CD4-positive, alpha-beta T cell treated with Interleukin-2 at 100 ng/mL for 4 hours (primary cell): ENCODE measurements at places on chromosomes 5 and 9.

DNA sequence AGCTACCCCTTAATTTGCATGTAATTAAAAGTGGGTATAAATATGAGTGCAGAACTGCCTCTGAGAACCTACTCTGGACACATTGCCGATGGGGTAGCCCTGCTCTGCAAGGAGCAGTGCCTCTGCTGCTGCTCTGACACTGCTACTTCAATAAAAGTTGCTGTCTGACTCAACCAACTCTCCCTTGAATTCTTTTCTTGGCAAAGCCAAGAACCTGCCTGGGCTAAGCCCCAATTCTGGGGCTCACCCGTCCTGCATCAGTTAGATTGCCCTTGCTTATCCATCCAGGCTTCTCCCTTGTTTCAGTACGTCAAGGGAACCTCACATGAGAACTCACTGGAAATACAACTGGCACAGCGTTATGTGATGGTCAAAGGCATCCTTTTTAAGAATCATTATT is 44.1 kb downstream of the FBXL7 start:
- DNase-seq: no peak

DNA sequence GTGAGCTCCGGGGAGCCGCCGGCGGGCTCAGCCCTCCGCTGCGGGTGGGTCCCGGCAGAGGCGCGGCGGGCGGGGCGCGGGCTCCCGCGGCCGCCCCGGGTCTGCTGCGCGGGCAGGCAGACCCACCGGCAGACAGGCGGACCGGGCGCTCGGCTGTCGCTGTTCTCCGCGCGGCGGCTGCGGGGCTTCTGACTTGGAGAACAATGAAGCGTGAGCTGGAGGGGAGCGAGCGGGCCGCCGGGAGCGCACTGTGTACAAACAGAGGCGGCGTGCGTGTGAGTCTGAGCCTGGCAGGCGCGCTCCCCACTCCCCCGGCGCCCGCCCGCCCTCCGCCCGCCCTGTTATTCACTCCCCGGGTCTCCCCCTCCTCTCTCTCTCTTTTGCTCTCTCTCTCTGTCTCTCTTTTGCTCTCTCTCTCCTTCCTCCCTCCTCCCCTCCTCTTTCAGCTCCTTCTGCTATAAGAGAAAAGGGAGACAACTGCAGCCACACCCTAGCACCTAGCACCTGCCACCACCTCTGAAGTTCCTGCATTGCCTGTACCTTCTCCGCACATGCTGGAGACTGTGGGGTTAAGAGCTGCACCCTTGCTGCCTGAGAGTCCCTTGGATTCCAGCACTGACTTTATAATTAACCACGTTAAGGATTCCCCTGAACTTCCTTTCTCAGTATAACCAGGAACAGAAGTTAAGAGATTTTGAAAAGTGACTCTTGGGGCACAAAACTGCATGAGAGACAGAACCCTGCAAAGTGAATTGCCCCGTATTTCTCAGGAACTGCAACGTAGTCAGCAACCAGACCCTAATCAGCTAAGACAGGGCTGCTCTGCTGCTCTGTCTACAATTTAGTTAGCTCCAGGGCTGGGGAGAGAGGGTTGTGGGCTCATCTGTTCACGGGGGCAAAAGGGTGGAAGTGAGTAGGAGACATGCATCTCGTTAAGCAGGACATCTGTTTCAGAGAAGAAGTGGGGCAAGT is at the start of gene EDIL3:
Gene EDIL3 (minus strand): TSS at position 277 of the 972 bp plus-strand sequence. CDS start 506 bp downstream, outside the sequence.
- no peak for DNase-seq

- no peak for DNase-seq
These were observed 139.6 kb downstream of the SPATA31D1 start for GRCh38 chr9:82128011-82128696.

GRCh38 chr9:4301296-4301695 is 1.4 kb upstream of the GLIS3 start:
- no peak for DNase-seq

DNA sequence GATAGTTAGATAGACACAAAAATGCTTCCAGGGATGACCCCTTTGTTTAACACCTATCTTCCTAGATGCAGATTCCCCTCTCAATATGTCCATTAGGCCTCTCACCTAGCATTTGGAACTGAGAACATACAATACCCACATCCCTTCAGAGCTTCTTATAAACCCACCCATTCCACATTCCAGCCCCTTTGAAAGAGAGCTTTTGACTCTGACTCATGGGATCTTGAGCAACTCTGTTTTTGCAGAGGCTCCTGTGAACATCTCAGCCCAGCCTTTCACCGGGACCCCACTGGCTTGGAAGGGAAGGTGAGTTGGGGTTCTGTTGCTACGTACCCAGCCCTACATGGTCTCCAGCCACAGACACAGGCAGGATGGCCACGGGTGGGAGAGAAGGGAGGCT is 195.5 kb downstream of the FRMD3 start:
- DNase-seq: no peak
